GOT3 (cell line): ENCODE measurements at places on chromosomes 5 and 9.

GRCh38 chr9:105994970-105995369 lies 300.6 kb downstream of the TMEM38B start:
- no peak for DNase-seq

DNA sequence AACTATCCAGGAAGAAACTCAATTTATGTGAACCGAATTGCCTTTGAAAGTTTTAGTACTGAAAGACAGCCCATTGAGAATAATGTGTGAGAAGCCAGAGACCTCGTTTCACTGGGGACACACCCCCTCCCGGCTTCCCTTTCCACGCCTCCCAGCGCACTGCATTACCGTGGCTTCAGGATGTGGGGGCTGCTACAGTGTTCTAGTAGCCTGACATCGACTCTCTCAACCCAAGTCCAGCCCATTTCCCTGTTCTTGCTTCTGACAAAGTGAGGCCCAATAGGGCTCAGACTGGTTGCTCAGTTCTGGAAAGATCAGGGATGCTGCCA lies 3.5 kb downstream of the PAX5 start:
- DNase-seq: no peak

- no peak for DNase-seq
These were observed 436.9 kb downstream of the MED10 start for GRCh38 chr5:5941486-5941885.

DNA sequence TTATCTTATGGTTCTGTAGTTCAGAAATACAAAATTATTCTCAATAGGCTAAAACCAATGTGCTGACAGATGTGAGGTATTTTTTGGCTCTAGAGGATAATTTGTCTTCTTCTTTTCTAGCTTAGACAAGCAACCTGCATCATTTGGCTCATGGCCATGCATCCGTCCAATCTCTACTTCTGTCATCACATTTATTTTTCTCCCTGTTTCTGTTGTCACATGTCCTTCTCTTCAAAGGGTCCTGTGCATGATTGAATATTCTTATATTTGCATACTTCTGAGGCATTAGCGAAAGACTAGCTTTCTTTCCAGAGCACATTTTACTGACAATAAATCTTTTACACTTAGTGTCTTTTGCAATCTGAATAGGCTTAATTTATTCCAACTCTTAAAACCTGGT lies 564.7 kb downstream of the CDH10 start:
- DNase-seq: no peak

- DNase-seq: no peak
These were observed 359.2 kb upstream of the ACTBL2 start for GRCh38 chr5:57841676-57842363.

DNA sequence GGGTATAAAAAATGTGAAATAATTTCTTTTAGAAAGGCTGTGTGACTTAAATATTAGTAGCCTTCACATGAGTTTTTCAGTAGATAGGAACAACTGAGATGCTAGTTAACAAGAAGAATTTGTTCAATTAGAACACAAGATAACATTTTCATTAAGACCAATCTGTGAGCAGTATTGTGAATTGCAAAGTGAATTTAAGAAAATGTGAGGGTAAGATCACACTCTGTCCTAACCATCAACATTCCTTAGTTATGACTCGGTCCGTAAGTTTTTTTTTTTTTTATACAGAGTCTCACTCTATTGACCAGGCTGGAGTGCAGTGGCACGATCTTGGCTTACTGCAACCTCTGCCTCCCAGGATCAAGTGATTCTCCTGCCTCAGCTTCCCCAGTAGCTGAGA lies 180.2 kb upstream of the EGFLAM start:
- DNase-seq: no peak

DNA sequence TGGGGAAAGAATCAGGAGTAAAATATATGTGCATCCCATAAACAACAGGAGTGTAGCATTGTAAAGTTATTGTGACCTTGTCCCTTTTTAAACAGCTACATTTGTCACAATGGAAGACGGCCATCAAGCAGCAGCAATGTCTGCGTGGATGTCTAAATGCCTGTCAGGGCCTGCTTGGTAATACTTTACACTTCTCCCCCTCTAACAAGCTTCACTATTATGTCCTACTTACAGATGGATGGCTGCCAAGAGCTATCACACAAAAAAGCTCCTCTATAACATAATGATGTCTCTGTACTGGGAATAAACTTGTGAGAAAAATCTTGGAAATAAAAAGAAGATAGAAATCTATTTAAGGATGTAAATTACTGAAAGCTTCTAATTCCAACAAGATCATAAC lies 213.0 kb downstream of the FBXL17 start:
- DNase-seq: no peak

GRCh38 chr5:6333182-6333905 lies 45.0 kb downstream of the MED10 start:
- DNase-seq: no peak

- DNase-seq: no peak
These were observed 147.9 kb downstream of the PLPPR1 start for GRCh38 chr9:101176384-101176783.

DNA sequence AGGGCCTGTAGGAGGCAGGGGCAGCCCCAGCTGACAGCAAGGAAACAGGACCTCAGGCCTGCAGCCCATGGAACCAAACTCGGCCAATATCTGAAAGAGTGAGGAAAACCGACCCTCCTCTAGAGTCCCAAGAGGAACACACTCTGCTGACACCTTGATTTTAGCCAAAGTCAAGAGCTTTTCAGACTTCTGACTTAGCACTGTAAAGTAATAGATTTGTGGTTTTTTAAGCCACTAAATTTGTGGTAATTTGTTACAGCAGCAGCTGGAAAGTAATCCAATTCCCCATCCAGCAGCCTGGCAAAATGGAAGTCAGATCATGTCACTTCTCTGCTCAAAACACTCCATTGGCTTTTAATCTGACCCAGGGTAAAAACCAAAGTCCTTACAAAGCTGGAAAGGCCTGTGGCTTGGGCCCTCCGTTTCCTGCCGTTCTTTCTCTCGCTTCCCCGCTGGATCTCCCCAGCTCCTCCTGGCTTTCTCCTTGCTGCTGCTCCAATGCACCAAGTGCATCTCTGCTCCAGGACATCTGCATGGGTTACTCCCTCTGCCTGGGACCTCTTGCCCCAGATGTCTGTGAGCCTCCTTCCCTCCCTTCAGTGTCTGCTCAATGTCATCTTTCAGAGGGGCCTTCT lies 79.0 kb downstream of the C5orf15 start:
- DNase-seq: no peak

DNA sequence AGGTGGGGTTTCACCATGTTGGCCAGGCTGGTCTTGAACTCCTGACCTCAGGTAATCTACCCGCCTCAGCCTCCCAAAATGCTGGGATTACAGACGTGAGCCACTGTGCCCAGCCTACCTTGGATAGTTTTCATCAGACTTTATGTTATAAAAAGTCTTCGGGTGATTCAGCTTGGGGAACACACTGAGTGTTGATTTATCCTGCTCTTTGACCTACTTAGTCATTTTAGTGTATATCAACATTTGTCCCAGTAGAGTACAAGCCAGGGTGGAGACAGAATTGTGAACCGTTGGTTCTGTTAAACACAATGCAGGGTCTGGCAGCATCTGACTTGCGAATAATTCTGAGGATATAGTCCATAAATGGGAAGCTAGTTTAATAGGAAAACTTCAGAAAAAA lies 39.7 kb downstream of the NFX1 start:
- DNase-seq: no peak

DNA sequence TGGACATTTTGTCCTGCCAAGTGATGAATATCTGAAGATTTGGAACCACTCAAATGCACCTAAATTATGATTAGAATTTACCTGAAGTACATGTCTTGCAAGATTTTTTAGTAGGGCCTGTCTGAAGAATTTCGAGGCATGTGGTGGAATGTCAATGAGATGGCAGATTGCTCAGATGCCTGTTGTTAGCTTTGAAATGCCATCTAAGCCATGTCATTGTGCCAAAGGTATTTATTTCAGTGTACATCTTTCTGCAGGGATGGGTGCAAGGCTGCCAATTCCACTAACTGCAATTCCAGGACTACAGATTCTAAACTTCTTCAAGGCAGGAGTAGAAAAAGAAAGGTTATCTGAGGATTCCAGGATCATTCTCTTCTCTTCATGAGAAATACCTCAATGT lies 9.1 kb upstream of the GNAQ start:
- DNase-seq: no peak

DNA sequence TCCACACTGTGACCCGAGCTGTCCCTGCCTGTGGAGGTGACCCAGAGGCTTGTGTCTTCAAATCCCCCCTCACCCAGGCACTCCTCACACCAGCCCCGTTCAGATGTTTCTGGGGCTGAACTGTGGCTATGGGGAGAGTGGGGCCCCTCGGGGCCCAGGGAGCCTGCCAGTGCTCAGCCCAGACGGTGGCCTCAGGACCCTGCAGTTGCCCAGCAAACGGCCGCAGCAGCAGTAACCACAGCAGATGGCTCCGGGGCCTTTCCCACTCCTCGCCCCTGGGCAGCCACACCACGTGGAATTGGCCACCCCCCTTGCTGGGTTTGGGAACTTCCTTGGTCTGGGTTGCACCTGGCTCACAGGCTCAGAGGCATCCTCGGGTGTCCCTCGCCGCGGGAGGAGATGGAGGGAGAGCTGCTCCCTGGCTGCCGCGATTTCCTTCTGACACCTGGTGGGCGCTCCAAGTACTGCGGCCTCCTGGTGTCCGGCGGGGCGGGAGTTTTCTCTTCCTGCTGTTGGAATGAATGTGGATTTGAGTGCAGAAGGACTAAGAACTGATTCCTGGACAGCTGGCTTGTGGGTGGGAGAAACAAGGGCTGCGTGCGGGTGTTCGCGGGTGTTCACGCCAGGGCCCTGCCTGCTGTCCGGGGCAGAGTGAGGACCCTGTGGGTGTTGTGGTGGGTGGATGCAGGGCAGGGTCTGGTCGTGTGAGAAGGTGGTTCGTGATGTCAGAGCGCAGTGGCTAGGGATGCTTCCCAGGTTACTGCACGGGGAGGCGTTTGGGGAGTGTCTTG lies 97.5 kb downstream of the COL5A1 start:
- DNase-seq: no peak

GRCh38 chr5:74112372-74113195 lies 486.6 kb downstream of the ARHGEF28 start:
- no peak for DNase-seq

DNA sequence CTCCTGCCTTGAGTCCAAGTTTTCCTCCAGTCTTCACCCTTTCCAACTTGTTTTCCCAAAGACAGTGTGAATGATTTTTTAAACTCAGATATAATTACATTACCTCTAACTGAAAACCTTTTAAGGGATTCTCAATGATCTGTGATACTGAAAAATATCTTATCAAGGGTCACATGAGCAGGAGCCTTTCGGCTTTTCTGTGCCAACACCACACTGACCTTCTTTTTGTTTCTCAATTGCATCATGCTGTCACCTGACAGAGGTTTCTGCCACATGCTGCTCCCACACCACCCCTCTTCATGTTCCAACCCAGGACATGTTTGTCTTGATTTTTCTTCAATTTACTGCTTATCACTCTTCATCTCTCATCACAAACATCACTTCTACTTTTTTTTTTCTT lies 820.0 kb downstream of the PRELID2 start:
- DNase-seq: no peak

GRCh38 chr5:132951897-132952296 lies 11.5 kb downstream of the AFF4 start:
- DNase-seq: no peak

- no peak for DNase-seq
These were observed 59.6 kb upstream of the ZNF608 start for GRCh38 chr5:124806026-124806372.

GRCh38 chr5:73858776-73859175 lies 232.8 kb downstream of the ARHGEF28 start:
- no peak for DNase-seq

- DNase-seq: no peak
These were observed 122.0 kb downstream of the TLE4 start for GRCh38 chr9:79693750-79694149.

DNA sequence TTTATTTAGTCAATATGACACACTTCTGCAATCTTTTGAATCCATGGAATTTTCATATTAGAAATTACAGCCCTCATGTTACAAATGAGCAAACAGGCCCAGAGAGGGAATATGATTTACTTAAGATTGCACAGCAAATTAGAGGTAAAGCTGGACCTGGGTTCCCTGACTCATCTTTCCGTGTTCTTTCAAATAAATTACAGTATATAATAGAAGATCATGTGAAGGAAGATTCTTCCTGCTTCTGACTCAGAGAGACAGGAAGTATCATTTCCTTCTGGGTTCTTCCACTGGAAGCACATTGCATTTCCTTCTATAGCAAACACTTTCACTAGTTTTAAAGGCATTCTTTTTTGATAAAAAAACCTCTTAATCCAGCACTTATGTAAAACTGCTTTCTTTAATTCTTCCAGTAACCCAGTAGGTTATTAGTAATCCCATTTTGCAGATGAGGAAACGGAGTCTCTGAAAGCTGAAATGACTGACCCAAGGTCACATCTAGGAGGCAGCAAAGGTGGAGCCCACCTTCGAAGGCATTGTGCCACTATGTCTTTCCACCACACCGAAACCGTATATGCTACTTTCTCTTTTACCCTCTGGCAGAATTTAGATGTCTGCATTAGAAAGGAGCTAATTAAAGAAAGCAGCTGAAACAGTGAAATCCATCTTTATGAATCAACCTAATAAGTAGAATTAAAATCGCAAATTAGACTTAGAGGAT lies 566.7 kb upstream of the KLF4 start:
- no peak for DNase-seq

DNA sequence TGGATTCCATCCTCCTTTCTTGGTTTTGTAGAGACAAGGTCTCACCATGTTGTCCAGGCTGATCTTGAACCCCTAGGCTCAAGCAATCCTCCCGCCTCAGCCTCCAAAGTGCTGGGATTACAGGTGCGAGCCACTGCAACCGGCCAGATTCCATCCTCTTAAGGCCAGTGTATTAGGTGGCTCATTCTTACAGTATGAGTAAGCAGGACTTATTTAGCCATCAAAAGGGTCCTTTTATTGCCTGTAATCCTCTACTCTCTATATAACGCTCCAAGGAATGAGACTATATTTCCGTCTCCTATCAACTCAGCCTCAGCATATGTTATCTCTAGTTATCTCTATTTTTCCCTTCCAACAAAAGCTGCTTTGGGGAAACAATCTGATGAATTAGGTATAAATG lies 3.0 kb upstream of the ERBIN start:
- DNase-seq: no peak

- DNase-seq: no peak
These were observed 262.9 kb downstream of the SEMA5A start for GRCh38 chr5:9283021-9283420.

GRCh38 chr9:90078988-90079421 lies 474.2 kb downstream of the GADD45G start:
- DNase-seq: no peak

DNA sequence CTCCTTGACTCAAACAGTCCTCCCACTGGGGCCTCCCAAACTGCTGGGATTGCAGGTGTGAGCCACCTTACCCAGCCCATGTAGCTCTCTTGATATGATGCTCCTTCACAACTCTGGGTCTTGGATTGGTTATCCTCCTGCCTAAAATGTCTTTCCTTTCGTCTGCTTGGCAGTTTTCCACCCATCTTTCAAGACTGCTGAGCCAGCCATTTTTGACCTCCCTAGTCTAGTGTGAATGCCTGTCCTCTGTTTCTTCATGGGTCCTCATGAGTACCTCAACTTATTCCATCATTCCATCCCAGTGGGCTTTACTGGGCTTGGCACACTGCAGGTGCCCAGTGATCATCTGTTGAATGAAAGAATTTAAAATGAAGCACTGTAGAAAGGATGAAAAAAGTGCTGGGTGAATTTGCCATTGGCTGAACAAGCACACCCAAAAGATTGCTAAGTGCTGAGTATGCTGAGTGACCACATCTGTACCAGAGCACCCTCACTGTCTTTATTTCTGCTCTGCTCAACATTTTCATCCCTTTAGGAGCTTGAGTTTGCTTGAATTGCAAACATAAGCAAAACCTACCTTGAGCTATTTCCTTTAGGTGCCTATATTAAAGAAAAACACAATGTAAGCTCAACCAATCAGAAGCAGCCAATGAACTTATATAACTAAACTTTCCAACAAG lies 84.8 kb upstream of the FAM169A start:
- no peak for DNase-seq
